ENCODE measurements at places on chromosomes 2 and 18. TPM values are rescaled to one million over a fixed set of nuclear protein-coding genes. Genes with fewer than 3 reads are reported as not detected.

The SERPINB13 gene
- not detected for total RNA-seq

The SCYGR5 gene
- not detected for total RNA-seq

The GAREM2 gene
- 12.4 TPM for total RNA-seq

The COL4A4 gene
- 0.13 TPM for total RNA-seq

The TCF23 gene
- 0.03 TPM for total RNA-seq

The KIDINS220 gene
- total RNA-seq, result 39.3 TPM

The SCN7A gene
- 0.03 TPM for total RNA-seq

The NGEF gene
- 17.8 TPM for total RNA-seq

The ARHGEF4 gene
- 0.80 TPM for total RNA-seq

The PID1 gene
- 2.9 TPM for total RNA-seq

The TUBA4B gene
- not detected for total RNA-seq

The NCKAP5 gene
- 0.10 TPM for total RNA-seq

The MDH1B gene
- 0.85 TPM for total RNA-seq

GRCh38 chr2:40820319-40820718 is 368.4 kb upstream of the SLC8A1 start:
- DNase-seq, result no peak

DNA sequence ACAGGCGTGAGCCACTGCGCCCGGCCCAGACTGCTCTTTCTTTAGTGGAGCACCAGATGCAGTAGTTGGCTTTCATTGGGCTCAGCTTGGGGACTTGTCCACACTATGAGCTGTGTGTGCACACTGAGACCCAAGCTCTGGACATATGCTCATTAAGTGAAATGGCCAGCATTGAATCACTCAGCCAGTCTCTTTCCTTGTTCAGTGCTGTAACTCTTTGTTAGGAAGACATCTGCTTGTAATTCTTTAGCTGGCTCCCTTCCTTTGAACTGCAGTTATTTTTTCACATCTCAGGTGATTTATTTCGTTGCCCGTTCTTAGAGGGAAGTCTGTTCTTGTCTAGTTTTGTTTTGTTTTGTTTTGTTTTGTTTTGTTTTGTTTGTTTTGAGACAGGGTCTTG is 70.5 kb downstream of the CAB39 start:
- DNase-seq, result no peak

DNA sequence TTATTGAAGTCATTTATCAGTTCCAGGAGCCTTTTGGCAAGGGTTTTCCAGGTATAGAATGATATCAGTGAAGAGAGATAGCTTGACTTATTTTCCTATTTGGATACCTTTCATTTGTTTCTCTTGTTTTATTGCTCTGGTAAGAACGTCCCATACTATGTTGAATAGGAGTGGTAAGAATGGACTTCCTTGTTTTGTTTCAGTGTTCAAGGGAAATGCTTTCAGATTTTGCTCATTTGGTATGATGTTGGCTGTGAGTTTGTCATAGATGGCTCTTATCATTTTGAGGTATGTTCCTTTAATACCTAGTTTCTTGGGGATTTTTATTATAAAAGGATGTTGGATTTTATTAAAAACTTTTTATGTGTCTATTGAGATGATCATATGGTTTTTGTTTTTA is 87.1 kb upstream of the EPAS1 start:
- no peak for DNase-seq

DNA sequence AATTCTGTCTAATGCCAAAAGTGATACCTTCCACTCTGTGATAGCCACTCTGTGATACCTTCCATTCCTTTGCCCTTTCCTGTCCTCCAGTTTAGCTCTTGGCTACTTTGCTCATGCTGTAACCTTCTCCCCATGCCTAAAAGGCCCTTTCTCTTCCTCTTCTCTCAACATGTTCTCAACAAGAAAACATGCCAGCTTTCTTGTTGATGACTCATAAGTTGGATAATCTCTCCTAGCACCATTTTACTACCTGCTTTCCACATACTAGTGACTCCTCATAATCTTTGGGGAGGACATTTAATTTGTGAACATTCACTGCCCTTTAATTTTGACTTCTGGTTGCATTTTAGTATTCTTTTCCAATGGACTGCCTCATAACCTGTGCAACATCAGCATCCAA is 55.9 kb upstream of the NT5C1B start:
- no peak for DNase-seq

GRCh38 chr18:51666763-51667191 is 469.3 kb upstream of the MEX3C start:
- DNase-seq, result no peak

DNA sequence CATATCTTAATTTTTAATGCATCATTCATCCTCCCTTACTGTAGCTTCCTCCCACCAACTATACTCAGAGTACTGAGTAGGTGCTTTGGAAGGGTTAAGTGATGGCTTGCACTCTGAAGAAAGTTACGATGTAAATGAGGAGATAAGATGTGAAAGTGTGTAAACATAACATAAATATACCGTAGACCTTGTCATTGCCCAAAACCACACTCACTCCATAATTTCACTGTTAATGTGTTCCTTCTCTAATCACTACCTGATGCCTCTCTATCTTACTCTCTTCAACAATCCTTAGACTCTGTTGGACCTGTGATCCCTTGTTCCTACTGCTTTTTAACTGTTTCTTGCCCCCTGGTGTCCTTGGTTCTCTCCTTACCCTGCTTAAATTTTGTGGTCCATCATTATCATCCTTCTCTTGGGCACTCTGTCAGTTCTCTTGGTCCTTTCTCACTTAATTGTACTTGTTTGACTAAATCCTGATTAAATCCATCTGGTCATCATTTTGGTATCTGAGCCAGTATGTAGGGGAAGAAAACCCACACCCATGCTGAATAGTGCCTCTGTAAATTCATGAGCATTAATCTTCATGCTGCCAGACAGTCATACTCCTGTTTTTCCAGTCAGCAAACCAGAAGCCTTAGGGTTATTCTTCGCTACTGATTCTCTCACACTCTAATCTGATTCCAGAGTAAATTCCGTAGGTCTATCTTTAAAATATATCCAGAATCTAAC is 45.0 kb downstream of the PMS1 start:
- no peak for DNase-seq

DNA sequence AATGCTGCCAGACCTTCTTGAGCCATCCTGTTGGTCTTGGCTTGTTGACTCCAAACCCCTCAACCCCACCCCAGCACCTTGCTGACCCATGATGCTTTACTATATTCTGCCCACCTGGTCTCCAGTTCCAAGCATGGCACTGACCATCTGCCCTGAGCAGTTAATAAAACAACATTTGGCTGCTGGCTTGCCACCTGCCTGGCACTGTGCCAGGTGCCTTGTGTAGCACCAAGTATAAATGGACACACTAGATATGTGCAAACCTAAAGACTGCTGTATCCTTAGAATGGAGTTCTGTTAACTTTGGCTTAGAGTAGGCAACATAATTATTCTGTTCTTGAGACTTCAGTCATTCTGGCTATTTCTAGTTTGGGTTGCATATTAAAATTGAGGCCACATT is 91.4 kb downstream of the ACSL3 start:
- DNase-seq, result no peak

DNA sequence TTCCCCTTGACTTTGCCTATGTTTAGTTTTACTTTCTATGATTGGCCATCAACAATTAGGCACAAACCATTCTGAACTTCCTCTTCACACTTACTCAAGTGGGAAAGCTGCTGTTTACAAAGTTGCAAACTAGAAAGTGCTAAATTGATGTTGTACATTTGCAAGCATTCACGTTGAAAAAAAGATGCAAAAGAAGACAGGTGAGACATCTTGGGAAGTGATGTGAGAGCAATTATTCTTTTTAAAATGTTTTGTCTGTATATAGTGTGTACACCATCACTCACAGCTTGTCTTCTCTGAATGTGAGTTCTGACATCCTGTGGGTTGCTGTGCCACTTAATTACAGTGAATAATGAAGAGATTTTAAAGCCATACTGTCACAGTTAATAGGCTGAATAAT is 874.1 kb upstream of the LRATD1 start:
- DNase-seq, result no peak

DNA sequence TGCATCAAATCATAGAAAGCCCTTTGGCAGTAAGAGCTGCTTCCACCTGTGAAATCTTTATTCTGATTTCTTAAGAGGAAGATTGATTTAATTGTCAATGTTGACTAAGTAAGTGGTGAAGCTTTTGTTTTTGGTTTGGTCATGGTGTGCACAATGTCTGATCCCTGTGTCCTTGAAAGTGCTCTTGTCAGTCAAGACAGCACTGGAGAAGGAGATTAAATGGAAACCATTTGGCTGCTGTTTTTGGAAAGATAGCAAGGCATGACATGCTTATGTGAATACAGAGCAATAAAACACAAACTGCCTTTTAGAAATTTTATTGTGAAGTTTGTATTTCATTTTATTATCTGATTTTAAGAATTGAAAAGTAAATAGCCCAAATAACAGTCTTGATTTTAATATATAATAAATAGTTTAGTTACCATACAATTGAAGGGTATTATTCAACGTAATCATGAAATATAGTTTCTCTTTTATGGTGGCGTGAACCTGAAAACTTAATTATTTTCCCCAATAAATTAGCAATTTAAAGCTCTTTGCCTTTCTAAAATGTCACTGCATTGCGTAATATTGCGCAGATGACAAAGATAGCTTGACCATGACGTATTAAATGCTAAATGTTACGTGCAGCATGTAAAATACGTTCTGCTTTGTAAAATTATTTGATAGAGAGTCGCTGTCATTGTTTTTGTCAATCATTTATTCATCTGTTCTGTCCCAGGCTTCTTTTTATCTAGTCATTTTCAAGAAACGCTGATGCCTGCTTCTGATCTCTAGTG is 69.0 kb downstream of the GULP1 start:
- no peak for DNase-seq

DNA sequence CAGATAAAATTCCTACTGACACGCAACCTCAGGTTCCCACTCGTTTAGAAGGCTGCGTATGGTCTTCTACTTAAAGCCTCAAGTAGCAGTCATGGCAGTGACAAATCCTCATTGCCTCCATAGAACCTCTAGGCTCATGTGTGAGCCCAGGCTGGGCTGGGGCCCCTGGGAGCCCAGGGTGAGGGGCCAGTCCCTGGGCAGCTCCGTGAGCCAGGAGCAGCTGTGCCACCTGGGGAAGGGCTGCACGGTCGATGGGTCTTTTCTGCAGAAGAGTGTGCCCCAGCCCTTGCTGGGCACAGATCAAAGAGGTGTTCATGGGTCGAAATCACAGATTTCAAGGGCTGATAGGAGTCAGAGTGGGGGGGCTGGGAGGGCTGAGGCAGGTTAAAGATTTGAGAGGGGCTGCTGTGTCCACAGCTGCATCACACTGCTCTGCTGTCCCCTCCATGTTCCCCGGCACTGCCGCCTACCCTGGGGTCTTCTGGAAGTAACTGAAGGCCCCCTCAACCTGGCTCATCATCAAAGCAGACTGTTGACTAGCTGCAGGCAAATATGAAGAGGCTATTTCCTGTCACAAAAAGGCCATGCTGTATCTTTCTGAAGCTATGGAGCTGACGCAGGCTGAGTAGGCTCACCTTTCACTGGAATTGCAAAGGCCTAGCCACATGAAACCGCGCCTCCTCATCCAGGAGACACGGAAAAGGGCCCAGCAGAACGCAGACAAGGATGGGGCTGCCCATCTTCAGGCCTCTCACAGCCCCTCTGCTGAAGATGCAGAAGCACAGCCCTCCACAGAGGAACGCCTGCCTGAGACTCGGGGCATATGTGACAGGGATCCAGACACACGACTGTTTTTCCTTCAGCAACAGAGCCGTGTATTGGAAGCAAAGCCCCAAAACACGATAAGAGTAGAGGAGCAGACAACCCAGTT is 35.7 kb upstream of the ALPP start:
- no peak for DNase-seq

- no peak for DNase-seq
Observed at GRCh38 chr18:74331404-74331803, 15.8 kb downstream of the C18orf63 start.

- no peak for DNase-seq
Observed at GRCh38 chr18:37900326-37900725, 334.7 kb upstream of the CELF4 start.

DNA sequence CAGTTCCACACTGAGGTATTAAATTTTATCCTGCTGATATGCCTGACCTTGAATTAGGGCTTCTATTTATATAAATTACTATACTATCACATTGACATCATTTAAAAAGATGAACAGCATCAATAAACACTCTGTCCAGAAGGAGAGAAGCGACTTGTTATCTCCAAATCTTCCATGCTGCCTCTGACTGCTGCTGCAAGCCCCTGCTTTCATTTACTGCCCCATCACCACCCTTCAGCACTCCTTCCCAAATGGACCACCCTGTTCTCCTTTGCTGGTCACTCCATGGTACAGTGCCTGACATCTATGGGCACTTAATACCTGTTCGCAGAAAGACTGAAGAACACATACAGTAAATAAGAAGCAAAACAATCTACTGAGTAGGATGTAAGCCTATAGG is 48.1 kb downstream of the KLF7 start:
- no peak for DNase-seq

GRCh38 chr2:10316336-10316735 is 13.6 kb downstream of the HPCAL1 start:
- no peak for DNase-seq

- no peak for DNase-seq
Observed at GRCh38 chr18:14933049-14933851, 185.3 kb downstream of the ANKRD30B start.

DNA sequence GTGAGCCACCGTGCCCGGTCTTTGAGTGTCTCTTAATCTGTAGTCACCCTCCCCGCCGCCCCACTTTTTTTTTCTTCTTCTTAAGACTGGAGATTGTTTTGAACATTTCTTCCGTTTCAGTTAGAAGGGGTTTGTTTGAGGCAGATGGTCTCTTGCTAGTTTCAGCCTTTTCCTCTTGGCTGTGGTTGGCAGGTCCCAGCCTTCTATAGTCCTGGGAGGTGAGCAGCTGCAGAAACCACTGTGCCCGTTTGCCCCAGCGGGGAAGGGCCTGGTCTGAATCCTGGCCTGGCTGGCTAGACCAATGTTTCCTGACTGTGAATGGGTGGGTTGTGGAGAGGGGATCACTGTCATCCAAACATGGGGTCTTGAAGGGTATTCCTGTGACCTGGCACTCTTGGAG is 30.1 kb upstream of the MCFD2 start:
- no peak for DNase-seq

GRCh38 chr18:29163596-29163995 is 986.7 kb upstream of the CDH2 start:
- DNase-seq, result no peak

DNA sequence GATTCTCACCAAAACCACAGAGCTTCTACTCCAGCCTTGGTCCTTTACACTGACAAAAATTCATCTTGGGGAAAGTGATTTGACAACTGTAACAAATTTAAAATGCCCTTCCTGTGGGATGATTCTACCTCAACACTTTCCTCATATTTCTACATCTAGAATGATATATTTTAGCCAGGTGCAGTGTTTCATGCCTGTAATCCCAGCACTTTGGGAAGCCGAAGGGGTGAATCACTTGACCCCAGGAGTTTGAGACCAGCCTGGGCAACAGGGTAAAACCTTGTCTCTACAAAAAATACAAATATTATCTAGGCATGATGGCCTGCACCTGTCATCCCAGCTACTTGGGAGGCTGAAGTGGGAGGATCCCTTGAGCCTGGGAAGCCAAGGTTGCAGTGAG is 408.6 kb downstream of the CDH7 start:
- no peak for DNase-seq
